Articular chondrocyte of knee joint (primary cell): ENCODE measurements at places on chromosomes 3 and 15. TPM values are rescaled to one million over a fixed set of nuclear protein-coding genes. Genes with fewer than 3 reads are reported as not detected.

GOLGA8T gene
- total RNA-seq = not detected in 2 replicates

SCAANT1 gene
- not detected in 2 replicates for total RNA-seq

MRPL3 gene
- total RNA-seq = 110 and 132 TPM in 2 replicates

GOLGA8G gene
- total RNA-seq = 0.11 TPM in 1 of 2 replicates, not detected in the other

XIRP1 gene
- not detected in 2 replicates for total RNA-seq

AP3B2 gene
- 1.0 and 1.4 TPM in 2 replicates for total RNA-seq

RNU5B-1 gene
- total RNA-seq = not detected in 2 replicates

STRA6 gene
- 0.39 and 0.86 TPM in 2 replicates for total RNA-seq

ACOX2 gene
- 3.2 and 14.2 TPM in 2 replicates for total RNA-seq

SLC26A6 gene
- 20.8 and 27.6 TPM in 2 replicates for total RNA-seq

ACKR2 gene
- 0.13 and 0.32 TPM in 2 replicates for total RNA-seq

PLCD1 gene
- total RNA-seq = 42.3 and 42.7 TPM in 2 replicates

CACNA1D gene
- 0.91 and 2.9 TPM in 2 replicates for total RNA-seq

MOBP gene
- not detected in 2 replicates for total RNA-seq

TUSC7 gene
- total RNA-seq = not detected in 2 replicates

SLC24A5 gene
- total RNA-seq = not detected in 2 replicates

PCSK6 gene
- 0.13 and 0.43 TPM in 2 replicates for total RNA-seq

LMAN1L gene
- 0.11 TPM in 1 of 2 replicates, not detected in the other for total RNA-seq

CIDEC gene
- total RNA-seq = not detected in 2 replicates

ZNF80 gene
- not detected in 2 replicates for total RNA-seq

CCR5 gene
- under 0.01 TPM in 1 of 2 replicates, not detected in the other for total RNA-seq

NEDD4 gene
- 27.7 and 30.5 TPM in 2 replicates for total RNA-seq

ADAMTS7 gene
- total RNA-seq = 3.1 and 5.1 TPM in 2 replicates

GTF2E1 gene
- 10.6 and 12.4 TPM in 2 replicates for total RNA-seq

MYL3 gene
- total RNA-seq = 0.65 TPM in 1 of 2 replicates, not detected in the other

PCNP gene
- 145 and 159 TPM in 2 replicates for total RNA-seq

CYP11A1 gene
- total RNA-seq = 4.6 and 5.2 TPM in 2 replicates

CDCP1 gene
- 1.2 and 1.4 TPM in 2 replicates for total RNA-seq

PRR20G gene
- total RNA-seq = not detected in 2 replicates

FAM81A gene
- 0.91 and 1.4 TPM in 2 replicates for total RNA-seq

GASK1A gene
- total RNA-seq = 0.78 and 1.3 TPM in 2 replicates

ZPLD1 gene
- 0.22 and 0.26 TPM in 2 replicates for total RNA-seq

RAB6B gene
- 0.65 and 0.78 TPM in 2 replicates for total RNA-seq

MLF1 gene
- 15.0 and 16.1 TPM in 2 replicates for total RNA-seq

PLXNB1 gene
- 23.6 and 26.9 TPM in 2 replicates for total RNA-seq

FBXL22 gene
- total RNA-seq = 0.22 TPM in 1 of 2 replicates, not detected in the other

VILL gene
- 5.4 and 6.5 TPM in 2 replicates for total RNA-seq
